Activated naive CD8-positive, alpha-beta T cell treated with anti-CD3 and anti-CD28 coated beads, Interleukin-2, amount 10 ng/mL, durations not matched to agents 7 days and 5 days (primary cell): ENCODE measurements at places on chromosomes 16 and 17.

DNA sequence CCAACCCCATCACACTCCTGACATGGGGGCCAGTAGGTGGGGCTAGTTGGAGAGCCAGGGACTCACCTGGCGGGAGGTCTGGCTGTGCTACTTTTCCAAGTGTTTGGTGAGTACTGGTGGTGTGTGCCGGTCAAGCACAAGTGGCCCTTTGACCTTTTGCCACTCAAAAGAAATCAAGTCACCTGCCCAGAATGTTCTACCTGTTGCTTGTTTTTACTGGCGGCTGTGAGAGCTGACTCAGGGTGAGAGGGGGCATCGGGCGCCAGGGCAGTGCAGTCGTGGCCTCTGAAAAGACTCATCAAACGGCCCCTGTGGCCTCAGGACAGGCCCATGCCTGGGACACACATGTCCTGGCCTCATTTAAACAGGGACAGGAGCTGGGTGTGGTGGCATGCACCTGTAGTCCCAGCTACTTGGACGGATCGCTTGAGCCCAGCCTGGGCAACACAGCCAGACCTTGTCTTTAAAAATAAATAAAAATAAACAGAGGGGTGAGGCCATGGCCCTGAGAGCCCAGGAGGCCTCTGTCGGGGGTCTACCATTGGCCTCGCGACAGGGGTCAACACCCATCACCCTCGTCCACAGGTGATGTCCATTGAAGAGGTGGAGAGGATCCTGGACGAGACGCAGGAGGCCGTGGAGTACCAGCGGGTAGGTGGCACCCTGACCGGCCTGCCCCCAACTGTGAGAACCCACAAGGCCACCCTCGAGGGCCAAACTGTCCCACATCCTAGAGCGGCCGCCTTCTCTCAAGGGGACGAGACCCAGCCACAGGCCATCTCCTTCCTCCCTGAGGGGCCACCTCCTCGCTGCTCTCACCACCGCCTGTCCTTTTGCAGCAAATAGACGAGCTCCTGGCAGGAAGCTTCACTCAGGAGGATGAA, 5.0 kb downstream of the CHMP6 start:
- peaks cover 12% of the 10 kb centered on the region for H3K4me1 ChIP-seq
- H3K27me3 ChIP-seq, result no peaks in the 10 kb centered on the region
- DNase-seq, result no peak
- no peak overlapping the region for H3K27ac ChIP-seq

DNA sequence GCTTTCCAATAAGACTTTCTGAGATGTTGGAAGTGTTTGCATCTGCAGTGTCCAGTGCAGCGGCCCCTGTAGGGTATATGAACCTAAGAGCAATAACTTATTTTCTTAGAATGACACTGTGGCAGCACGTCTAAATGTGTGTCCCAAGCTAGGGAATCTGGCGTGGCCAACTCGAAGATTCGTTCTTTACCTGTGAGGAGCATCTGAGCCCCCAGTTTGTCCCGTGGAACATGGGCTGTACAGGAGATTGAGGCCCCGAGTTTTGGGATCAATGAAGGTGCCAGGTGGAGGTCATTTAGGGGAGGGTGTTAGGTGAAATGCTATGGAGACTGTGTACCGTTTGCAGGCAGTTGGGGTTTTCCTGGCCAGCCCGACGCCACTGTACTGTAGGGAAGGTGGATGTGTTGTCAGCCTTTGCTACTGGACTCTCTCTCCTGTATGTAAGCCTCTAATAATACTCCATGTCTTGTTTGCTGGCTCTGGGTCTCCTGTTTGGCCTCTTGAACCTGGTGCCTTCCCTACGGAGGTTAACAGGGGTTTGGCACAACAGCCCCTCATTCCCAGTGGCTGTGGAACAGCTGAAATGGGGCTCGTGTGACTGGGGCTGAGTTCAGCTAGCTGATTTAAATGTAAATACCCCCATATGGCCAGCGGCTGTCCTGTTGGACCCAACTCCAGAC, 45.5 kb upstream of the SDK2 start:
- H3K4me3 ChIP-seq, result no peak overlapping the region
- H3K36me3 ChIP-seq, result no peaks in the 10 kb centered on the region
- H3K4me1 ChIP-seq, result no peaks in the 10 kb centered on the region
- DNase-seq, result no peak
- peaks cover 9% of the 10 kb centered on the region for H3K27me3 ChIP-seq
- H3K27ac ChIP-seq, result no peak overlapping the region

- H3K4me3 ChIP-seq, result no peak overlapping the region
- DNase-seq, result no peak
- H3K27ac ChIP-seq, result no peak overlapping the region
- peaks cover 2% of the 10 kb centered on the region for H3K27me3 ChIP-seq
Measured at GRCh38 chr16:77836801-77837200, 48.4 kb downstream of the VAT1L start.

- DNase-seq, result no peak
- peaks cover 6% of the 10 kb centered on the region for H3K4me1 ChIP-seq
- H3K27ac ChIP-seq, result peak overlapping the region; percentile 52
- H3K27me3 ChIP-seq, result no peaks in the 10 kb centered on the region
- H3K36me3 ChIP-seq, result peaks cover 40% of the 10 kb centered on the region
- no peak overlapping the region for H3K4me3 ChIP-seq
Measured at GRCh38 chr17:76063875-76064546, 8.3 kb downstream of the SRP68 start.

DNA sequence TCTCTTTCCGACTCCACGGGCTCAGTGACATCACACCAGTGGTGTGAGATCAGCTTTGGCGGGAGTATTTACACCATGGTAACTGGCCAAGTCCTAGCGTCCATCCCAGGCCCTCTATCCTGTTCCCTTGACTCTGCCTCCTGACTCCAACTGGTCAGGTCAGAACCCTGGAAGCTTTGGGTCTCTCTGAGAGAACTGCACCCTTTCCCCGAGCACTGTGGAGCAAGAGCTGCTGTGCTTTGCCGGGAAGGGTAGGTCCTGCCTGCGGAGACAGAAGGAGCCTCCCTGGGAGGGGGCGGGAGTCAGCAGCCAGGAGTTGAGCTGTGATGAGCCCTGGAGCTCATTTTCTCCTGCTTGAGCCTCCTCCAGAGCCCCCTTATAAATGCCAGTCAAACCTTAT, 212.1 kb upstream of the TNRC6C start:
- no peak for DNase-seq
- no peak overlapping the region for H3K4me3 ChIP-seq
- H3K27ac ChIP-seq, result no peak overlapping the region
- H3K4me1 ChIP-seq, result no peaks in the 10 kb centered on the region
- no peaks in the 10 kb centered on the region for H3K36me3 ChIP-seq
- H3K27me3 ChIP-seq, result peaks cover 3% of the 10 kb centered on the region
